ENCODE measurements at places on chromosomes 3 and 15.

DNA sequence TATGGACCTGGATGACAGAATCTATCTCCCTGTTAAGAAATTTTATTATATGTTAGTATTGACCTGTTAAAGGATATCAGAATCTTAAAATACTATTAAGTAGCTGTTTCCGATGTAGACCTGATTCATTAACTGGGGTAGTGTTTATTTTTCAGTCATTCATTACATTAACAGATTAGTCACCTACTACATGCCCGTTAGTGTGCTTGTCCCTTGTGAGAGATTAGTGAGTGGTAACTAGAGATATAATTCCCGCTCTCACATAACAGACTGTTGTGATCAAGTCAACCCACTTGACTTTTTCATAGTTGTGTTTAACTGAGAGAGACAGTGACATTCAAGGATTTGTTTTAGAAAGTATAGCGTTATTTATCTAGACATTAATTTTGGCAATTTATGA is 166.8 kb downstream of the TCF12 start:
- DNase-seq, result no peak

- DNase-seq, result no peak
These were observed 137.5 kb downstream of the LRRK1 start for GRCh38 chr15:101056366-101057334.

- no peak for DNase-seq
These were observed 24.4 kb upstream of the RAP2B start for GRCh38 chr3:153137626-153138025.

DNA sequence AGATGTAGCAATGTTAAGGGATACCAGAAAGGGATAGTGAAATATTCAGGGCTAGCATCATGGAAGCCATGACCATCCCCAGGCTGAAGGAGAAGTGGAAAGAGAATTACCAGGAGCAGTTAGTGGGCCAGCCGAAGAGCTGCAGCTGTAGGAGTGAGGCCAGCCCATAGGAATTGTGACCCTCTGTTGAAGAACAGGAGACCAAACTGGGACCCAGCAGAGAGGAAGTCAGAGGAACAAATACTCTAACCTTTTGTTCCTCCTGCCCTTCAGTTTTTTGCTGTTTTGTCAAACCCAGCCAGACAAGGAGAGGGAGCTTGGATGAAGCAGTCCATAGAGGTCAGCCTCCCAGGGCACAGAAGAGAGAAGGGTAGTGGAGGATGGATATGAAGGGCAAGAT is 115.4 kb downstream of the CLSTN2 start:
- DNase-seq, result no peak

- no peak for DNase-seq
These were observed 18.5 kb downstream of the TTC21A start for GRCh38 chr3:39125841-39126500.

DNA sequence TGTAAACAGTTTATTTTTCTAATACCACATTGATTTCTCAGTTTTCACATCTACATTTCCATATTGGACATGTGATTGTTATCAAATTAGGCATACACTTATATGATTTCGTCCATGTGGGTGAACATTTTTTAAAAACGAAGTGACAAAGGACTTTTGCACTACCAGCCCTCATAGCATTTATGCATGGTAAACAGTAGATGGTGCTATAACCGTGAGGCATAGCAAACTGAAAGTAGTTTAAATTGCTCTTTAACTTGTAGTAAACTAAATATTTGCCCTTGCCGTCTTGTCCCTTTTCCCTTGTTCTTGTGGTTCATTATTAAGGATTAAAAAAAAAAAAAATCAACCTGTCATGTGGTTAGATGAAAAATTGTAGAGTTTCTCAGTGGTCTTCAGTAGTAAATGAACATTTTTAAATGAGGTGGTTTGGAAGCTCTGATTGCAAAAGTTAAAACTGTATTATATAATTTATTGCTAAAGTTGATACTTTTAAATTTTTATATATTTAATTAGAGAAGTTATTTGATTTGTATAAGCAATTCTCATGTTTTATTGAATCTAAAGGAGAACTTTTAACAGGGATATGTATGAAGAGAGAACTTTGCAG is 24.0 kb downstream of the STX19 start:
- DNase-seq, result peak; percentile 3

- DNase-seq, result no peak
These were observed 279.2 kb downstream of the GABRG3 start for GRCh38 chr15:27250223-27250622.

DNA sequence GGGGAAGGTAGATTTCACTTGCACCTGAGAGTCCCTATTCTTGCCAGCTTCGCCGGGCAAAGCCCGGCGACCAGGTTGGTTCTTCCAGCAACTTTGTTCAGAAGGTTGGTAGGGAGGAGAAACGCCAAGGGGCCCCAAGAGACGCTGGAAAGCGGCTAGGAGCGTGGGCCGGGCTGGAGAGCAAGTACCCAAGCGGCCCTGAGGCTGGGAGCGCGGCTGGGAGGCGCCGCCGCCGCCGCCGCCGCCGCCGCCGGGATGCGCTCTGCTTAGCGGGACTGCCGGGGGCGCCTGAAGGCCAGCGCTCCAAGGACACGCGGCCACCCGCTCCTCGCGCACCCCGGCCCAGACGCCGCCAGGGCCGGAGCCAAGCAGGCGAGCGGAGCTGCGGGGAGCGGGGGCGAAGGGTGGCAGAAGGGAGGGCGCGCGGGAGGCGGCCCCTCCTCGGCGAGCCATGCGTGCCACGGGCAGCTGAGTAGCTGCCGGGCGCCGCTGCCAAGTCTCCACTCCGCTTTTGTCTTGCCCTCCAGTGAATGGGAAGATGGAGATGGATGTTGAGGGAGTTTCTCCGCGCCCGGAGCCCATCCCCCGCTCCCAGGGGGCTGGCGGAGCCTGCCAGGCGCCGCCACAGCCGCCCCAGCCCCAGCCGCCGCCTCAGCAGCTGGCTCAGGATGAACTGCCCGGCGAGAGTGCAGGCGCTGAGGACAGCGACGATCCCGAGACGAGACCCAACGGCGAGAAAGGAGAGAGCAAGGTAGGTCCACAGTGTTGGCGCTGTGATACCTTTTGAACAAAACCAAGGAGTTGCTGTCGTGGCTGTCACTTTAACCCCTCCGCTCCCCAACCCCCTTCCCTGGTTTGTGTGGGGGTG is 227.4 kb upstream of the AZI2 start:
- DNase-seq, result no peak

- DNase-seq, result no peak
These were observed 166.4 kb downstream of the ATG7 start for GRCh38 chr3:11438646-11439045.

DNA sequence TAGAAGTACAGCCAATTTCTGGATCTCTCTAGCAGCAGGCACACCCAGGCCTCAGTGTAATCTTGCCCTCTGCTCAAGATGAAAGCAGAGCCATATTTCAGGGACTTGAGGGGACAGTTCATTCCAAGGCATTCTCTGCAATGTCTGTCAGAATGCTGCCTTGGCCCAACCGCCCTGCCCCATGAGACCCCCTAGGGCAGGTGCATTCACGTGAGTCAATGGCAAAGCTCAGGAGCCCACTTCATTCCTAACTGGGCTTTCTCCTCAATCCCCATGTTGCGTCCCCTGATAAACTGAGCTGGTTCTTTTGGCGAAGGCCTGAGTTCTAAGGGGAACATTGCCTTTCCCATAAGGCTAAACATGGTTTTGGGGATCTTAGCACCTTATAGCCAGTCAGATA is 9.5 kb downstream of the SNTN start:
- DNase-seq, result no peak

- no peak for DNase-seq
These were observed 288.9 kb downstream of the ZBBX start for GRCh38 chr3:167091226-167091625.

- peak; percentile 75 for DNase-seq
These were observed 25.7 kb downstream of the TMOD2 start for GRCh38 chr15:51776952-51777569.

DNA sequence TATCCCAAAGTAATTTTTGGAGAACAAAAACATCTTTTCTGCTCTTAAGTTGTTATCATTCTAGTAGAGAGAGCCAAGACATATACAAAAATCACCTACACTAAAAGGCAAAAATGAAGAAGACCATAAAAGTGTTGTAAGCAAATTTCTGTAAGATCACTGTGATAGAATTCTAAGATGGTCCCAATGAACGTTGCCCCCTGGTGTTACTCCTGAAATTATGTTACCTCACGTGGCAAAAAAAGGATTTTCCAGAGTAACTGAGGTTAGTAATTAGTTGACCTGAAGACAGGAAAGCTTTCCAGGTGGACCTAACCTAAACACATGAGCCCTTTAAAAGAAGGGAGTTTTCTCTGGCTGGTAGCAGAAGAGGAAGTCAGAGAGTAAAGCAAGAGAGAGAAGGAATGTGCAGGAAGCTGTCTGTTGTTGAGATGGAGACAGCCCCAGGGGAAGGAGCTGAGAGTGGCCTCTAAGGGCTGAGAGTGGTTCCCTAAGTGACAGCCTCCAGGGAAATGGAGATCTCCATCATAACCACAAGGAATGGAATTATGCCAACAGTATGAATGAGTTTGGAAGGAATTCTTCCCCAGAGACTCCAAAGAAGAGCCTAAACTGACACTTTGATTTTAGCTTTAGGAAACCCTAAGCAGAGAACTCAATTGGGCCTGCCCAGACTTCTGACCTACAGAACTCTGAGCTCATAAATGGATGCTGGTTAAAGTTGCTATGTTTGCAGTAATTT is 205.9 kb downstream of the CD47 start:
- no peak for DNase-seq

DNA sequence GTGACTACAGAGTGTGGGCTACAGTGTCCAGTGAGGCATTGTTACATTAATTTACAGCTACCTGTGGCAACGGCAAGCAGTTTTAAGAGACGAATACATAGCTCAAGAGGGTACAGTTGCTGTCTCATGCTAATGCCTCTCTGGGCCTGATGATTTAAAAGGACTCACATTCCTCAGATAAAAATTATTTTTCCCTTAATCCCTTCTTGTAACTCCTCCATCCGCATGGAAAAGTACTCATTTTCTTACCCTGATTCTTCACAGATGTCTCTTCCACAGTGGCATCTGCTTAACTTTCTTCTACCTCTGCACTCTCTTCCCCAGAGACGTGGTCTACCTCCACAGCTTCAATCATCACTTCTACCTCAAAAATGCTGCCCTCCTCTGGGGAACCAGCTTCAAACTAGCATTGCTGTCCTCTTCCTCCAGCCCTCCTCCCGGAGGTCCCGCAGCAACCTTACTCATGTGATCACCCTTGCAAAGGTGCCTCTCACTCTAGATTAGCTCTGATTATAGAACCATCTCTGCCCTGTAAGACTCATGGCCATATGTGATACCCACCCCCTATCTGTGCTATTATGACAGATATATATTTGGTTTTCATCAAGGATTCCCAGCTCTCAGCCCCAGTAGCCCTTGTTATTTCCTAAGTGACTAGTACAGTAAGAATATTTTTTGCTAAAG is 21.4 kb upstream of the ABHD17C start:
- DNase-seq, result no peak

DNA sequence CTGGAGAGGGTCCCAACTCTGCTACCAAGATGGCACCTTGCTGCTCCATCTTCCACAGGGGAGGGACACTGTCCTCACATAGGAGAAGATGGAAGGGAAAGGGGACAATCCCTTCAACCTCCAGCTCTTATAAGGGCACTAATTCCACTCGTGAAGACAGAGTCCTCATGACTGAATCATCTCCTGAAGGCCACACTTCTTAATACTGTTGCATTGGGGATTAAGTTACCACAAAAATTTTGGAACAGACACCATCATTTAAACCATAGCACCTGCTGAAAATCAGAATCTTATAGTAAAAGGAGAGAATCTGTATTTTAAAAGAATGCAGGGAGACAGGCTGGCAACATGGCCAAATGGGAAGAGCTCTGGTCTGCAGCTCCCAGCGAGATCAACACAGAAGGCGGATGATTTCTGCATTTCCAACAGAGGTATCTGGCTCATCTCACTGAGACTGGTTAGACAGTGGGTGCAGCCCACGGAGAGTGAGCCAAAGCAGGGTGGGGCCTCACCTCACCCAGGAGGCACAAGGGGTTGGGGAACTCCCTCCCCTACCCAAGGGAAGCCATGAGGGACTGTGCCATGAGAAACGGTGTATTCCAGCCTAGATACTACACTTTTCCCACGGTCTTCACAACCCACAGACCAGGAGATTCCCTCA is 69.4 kb upstream of the LIPC start:
- no peak for DNase-seq

GRCh38 chr3:167829071-167829470 is 93.5 kb downstream of the SERPINI1 start:
- no peak for DNase-seq

GRCh38 chr15:72368899-72369298 is 6.9 kb downstream of the HEXA start:
- DNase-seq, result no peak

DNA sequence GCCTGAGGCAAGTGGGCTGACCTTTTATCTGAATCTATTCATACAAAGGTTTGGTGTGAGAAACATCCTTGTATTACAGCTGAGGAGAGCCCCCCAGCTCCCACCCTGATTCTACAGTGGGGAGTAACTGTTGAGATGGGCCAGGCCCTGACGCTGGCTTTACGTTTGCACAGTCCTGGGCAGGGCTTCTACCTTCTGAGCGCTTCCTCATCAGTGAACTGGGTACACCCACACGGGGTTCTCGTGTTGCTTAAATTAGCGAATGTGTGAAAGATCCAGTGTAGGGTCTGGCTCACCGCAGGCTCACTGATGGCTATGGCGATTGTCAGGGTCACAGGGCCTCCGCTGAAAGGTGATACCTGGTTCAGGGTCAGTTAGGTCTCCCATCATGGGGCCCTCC is 7.3 kb upstream of the GHRL start:
- no peak for DNase-seq

DNA sequence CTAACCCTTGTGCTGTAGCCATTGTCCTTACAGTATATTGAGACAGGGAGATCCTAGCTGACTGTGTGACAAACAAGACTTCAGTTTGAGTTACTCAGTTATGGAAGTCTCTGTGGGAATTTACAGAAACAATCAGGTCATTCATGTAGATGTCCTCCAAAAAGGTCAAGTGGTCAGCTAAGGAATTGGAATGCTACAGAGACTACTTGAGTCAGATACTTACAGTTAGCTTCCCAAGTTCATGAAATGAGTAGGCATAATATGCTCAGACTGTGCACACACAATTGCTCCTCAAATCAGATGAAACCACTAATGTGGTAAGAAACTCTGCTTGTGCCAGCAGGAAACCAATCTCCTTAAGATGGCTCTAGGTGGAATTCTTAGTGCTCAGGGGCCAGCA is 985.7 kb downstream of the NSUN3 start:
- DNase-seq, result no peak

DNA sequence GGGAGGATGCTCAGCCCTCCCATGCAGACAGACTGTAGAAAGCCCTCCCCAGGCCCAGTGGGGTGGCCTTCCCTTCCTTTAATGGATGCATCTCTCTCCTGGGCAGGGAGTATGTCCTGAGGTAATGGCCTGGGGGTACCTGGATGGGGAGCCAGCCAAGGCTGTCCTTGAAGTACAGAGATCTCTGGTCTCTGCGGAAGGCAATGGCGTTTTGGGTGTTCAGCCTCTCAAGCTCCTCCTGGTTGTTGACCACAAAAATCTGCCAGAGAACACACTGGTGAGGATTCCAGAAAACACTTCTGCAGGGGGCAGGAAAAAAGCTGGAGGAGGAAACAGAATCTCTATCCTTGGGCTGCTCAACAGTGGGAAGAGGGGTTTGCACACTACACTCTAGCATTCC is 28.9 kb downstream of the EAF1 start:
- DNase-seq, result no peak

Data from CD4-positive, alpha-beta T cell treated with Interleukin-6 for 4 hours (primary cell).